ENCODE measurements at places on chromosomes 4 and X.

GRCh38 chr4:79015411-79015810 is 76.2 kb upstream of the PAQR3 start:
- no peak for DNase-seq

GRCh38 chrX:129688097-129688496 is 33.3 kb upstream of the APLN start:
- DNase-seq, result no peak

DNA sequence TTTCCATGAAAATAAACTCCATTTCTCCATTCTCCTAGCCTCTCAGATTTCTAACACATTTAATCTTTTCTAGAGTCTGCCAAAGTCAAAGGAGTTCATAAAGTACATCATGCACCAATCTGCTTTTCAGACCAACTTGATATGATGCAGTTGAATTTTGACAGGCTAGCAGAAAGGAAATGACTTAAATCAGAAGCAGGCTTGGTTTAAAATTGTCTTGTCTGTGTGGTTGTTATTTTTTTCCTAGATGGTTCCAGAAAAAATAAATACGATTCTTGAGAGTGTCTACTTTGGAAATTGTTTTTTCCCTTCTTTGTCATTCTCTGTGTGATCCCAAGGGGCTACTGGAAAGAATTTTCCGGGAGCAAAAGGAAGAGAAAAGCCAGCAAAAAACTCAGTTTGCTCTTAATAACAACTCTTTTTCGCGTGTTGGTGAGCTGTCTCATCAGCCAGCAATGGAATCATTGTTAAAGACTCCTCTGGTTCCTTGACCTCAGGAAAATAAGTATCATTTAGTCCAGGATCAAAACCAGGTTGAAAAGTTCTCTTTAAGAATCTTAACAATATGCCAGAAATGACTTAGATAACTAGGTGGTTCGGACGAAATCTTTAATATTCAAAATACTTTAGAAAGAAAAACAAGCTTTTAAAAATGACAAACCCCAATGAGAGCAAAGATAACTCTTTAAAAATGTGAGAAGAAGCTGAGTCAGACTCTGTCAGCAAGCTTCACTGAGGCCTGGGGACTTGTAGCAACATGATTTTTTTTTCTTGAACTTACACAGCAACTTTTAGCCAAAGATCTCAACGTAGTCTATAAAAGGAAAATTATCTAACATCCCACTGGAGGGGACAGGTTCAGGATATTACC is 49.7 kb upstream of the GAB1 start:
- no peak for DNase-seq

DNA sequence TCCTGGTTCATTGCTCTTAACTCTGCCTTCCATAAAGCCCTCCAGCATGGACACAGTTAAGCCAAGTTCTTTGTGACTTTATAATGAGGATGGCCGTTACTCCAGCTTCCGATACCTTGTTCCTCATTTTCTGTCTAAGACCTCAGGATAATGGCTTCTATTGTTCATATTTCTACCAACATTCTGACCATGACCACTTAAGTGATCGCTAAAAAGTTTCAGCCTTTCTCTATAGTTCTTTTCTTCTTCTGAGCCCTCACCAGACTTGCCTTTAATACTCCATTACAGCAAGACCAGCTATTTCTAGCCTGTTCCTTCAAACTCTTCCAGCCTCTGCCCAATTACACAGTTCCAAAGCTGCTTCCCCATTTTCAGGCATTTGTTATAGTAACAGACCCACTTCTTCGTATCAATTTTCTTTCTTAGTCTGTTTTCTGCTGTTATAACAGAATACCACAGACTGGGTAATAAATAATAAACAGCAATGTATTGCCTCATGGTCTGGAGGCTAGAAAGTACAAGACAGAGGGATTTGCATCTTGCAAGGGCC is 12.3 kb downstream of the RNF175 start:
- DNase-seq, result no peak

- DNase-seq, result no peak
Measured at GRCh38 chr4:4888695-4889094, 29.2 kb downstream of the MSX1 start.

- DNase-seq, result no peak
Measured at GRCh38 chr4:17427991-17428390, 83.9 kb downstream of the QDPR start.

DNA sequence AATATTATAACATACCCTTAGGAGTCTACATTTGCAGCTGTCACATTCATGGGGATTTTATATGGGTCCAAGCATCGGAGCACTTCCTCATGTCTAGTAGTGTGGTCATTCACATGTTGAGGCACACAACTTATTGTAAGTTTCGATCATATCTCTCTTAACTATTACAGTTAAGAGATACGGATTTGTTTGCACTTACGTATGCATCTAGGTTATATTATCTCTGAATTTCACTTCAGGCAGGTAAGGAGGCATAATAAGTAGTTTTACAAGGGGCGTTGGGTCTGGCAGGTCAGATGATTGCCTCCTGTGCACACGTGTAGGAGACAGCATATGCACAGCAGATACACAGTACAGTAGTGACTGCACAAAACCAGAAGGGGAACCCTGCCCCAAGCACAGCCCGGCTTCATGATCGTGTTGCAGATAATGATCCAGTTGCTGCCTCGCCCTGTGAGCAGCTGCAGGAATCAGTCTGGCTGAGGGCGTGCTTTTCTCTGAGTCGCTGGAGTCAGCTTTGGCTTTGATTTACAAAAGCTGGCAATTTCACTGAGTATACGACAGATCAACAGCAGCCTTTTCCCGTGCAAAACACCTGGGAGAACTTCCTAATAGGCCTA is 302.9 kb upstream of the GATB start:
- DNase-seq, result peak; percentile 36

GRCh38 chr4:7612311-7612897 is 177.7 kb upstream of the PSAPL1 start:
- no peak for DNase-seq

DNA sequence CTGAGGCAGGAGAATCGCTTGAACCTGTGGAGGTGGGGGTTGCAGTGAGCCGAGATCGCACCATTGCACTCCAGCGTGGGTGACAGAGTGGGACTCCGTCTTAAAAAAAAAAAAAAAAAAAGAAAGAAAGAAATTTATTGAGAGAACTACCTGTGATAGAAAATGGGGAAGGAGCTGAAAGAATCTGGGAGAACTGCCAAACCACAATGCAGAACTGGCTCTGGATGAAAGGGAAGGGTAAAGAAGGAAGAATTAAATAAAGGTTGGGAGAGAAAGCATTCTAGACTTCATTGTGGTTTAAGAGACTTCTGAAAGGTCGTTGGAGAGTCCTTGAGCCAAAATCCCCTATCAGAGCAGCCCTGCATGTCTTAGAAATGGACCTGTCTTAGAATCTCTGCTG is 567.9 kb upstream of the HTR2C start:
- no peak for DNase-seq

DNA sequence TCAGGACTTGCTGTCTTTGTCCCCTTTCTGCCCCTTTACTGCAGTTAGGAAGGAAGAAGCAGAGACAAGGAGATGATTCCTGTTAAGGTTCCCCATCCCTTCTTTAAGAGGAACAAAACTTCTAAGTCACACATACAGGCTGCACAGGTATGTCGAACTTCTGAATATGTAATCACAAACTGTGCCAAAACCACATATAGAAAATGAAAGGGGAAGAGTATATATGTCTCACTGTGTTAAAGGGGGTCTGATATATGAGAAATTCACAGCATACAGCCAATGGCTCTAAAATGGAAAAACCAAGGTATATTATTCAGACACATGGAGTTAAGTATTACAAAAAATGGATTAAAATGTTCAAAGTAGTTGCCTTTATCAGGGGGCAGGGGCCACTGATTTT is 11.7 kb downstream of the CFAP97 start:
- DNase-seq, result no peak

DNA sequence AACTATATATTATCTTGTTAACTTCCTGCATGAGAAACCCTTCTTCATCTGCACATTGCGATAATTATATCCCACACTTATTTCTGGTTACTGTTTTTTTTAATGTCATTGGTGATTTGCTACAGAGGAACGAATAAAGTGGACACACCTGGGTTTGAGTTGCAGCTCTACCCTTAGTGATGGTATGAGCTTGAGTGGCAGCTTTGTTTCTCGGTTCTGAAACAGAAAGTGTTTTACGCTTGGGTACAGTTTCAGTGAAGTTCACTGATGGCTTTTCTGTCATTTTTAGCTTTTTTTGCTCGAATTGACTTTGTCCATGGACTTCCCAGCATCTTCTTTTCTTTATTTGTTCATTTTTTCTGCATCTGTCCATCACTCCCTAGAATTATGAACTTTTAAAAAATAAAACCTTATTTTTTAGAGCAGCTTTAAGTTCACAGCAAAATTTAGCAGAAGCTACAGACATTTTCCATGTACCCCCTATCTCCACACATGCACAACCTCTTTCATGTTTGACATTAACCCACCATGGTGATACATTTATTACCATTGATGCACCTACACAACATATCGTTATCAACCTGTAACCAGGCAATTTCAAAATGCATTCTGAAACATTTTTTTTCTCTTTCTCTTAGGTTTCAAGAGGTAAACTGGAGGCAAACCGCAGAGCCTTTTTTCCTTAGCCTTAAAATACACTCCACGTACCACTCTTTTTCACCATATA is 1041.6 kb upstream of the PRKX start:
- no peak for DNase-seq
